NCI-H226 (cell line): ENCODE measurements at places on chromosomes 4 and X.
A peak's percentile ranks its signal among the peaks of the same experiment; 100 is the strongest.

GRCh38 chr4:145285928-145286327 is 105.5 kb upstream of the OTUD4 start:
- no peak for DNase-seq

GRCh38 chrX:107448625-107448997 is 841 bp upstream of the FRMPD3 start:
- DNase-seq, result no peak

DNA sequence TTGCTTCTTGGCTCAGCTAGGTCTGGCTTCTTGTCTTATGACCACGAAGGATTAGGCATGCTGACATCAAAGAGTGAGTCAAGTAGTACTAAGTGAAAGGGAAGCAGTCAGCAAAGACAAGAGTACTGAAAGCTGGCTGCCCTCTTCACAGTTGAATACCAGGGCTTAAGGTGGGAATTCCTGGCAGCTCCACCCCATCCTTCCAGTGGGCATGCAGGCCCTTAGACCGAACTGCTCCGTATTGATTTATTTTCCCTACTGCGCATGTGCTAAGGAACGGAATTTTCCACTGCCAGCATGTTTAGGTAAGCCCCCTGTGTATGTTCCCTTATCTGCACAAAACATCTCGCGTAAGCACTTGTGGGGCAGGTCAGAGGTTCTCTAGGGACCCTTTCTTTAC is 2320.1 kb downstream of the ARAP2 start:
- DNase-seq, result peak; percentile 72

GRCh38 chr4:12487000-12487399 is 997.1 kb downstream of the RAB28 start:
- no peak for DNase-seq

GRCh38 chr4:8652181-8653078 is 59.9 kb downstream of the CPZ start:
- no peak for DNase-seq

DNA sequence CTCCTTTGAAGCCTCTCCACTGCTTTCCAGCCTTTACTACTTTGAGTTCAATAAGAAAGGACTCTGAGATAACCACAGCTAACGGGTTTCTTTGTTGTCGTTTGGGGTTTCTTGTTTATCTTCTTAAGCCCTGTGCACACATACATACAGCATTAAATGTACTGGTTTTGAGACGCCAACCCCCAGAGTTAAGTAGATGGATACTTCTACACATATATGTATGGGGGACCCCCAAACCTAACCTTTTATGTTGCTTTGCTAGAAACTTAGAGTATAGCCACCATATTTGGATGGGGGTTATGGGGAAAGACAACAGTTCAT is 697 bp downstream of the CEP135 start:
- DNase-seq, result no peak

DNA sequence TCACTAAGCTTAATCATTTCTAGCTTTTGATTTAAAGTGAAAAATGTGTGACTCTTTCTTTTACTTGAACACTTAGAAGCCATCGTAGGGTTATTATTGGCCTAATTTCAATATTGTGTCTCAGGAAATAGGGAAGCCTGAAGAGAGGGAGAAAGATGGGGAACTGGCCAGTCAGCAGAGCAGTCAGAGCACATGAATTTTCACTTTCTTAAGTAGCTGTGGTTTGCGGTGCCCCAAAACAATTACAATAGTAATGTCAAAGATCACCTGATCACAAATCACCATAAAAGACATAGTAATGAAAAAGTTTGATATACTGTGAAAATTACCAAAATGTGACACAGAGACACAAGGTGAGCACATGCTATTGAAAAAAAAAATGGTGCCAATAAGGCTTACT is 45.5 kb downstream of the CENPC start:
- DNase-seq, result no peak

- no peak for DNase-seq
Measured at GRCh38 chr4:90888571-90888970, 761.4 kb downstream of the CCSER1 start.
